ENCODE measurements at places on chromosomes 16 and 17.

DNA sequence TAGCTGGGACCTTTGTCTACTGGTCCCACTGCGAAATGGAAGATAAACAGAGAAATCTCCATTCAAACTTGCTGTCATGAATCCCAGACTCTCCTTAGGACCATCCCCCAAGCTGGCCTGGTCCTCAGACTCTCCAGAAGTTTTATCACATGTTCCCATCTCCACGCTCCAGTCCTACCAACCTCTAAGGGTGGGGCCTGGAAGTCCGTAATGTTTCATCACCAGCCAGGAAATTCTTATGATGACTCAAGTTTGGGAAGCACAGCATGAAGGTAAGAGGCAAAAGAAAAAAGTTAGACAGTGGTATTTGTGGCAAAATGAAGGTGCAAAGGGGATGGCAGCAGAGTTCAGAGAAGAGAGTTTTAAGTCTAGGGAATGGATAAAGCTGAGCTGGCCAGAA, 52.7 kb downstream of the ZNF18 start:
- no peak for DNase-seq

DNA sequence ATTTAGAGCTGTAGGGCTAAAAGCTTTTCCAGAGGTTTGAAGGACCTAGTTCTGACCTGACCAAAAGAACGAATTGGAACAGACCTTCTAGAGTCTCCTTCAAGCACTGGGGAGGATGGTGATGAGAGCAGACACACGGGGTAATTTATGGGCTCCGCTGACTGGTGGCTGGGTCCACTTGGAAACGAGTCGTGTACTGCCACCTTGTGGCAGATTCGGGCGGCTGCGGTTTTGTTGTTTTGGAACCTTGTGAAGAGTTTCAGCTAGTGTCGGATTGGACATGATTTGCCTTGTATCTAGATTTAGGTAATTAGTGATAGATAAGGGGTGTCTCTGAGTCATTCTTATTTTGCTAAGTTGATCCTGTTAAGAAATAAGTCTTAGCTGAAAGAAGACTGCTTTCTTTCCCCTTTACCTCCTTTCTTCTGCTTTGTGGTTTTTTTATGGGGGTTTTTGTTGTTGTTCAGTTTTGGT, 98.9 kb downstream of the AATF start:
- DNase-seq = peak; percentile 63

- DNase-seq = no peak
Observed at GRCh38 chr16:88948781-88949490, 28.1 kb downstream of the CBFA2T3 start.

DNA sequence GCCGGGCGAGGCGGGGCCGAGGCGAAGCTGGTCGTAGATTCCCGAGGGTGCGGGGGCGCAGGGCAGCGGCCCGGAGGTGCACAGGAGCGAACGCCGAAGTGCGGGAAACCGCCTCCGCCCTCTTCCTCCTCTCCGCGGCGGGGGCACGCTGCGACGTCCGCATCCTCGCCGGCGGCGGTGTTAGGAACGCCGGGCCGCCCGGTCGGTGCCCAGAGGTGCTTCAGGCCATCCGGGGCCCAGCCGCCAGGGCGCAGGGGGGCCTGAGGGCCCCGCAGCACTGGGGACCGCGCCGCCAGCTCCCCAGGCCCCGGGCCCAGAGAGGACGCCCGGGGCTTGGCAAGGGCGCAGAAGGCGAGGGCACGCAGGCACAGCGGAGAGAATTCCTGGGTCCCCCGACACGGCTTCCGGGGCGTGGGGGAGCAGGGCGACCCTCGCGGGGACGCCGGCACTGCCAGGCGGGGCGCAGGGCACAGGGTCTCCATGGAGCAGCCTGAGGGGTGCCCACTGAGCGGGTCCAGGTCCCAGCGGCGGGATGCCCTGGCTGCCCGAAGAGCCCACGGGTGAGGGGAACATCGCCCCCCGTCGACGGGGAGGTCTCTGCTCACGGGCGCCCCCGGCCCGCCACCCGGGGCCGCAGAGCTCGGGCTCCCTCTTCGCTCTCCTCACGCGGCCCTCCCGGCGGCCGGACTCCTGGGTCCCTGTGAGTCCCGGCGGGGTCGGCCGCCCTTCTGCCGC, 576 bp downstream of the EPOP start:
- no peak for DNase-seq

GRCh38 chr17:81380131-81380530, 15.1 kb upstream of the BAHCC1 start:
- no peak for DNase-seq

Measured in stimulated activated CD8-positive, alpha-beta memory T cell treated with anti-CD3 and anti-CD28 coated beads, Interleukin-15, amount 100 ng/mL, for 1 hour (primary cell).